ENCODE measurements at places on chromosomes 12 and 14.

DNA sequence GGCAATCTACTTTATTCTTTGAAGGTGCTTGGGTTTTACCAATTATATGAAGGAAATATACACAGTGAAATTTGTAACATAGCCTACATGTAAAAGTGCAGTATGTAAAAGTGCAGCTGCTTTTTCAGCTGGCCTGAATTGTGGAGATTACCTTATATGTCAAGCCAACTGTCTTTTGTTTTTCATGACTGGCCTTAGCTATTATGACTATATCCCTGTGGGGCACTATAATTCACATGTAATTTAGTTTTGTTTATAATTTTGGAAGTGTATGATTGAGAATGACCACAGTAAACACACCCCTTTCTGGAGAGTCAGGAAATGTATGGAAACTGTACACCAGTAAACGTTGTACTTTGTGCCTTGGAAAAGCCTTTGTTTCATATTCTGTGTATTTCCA is 435.0 kb upstream of the STXBP6 start:
- no peak for DNase-seq

DNA sequence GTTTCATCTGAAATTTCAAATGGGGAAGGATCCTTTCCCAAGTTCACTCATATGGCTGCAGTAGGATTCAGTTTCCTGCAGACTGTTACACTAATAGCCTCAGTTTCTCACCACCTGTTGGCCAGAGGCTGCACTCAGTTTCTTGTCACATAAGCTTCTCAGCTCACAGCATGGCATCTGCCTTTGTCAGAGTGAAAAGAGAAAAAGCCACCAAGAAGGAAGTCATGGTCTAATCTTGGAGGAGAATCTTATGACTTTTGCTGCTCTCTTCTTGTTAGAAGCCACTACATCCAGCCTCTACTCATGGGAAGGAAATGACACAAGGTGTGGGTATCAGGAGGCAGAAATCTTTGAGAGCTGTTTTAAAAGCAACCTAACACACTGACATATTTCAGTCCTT is 39.4 kb upstream of the BTG1 start:
- DNase-seq, result no peak

- peak; percentile 26 for DNase-seq
These were observed 36.9 kb downstream of the ZFC3H1 start for GRCh38 chr12:71626768-71627167.

GRCh38 chr14:38838049-38838978 is 264.7 kb downstream of the SEC23A start:
- no peak for DNase-seq

GRCh38 chr12:27988594-27989233 is 16.2 kb upstream of the PTHLH start:
- no peak for DNase-seq

DNA sequence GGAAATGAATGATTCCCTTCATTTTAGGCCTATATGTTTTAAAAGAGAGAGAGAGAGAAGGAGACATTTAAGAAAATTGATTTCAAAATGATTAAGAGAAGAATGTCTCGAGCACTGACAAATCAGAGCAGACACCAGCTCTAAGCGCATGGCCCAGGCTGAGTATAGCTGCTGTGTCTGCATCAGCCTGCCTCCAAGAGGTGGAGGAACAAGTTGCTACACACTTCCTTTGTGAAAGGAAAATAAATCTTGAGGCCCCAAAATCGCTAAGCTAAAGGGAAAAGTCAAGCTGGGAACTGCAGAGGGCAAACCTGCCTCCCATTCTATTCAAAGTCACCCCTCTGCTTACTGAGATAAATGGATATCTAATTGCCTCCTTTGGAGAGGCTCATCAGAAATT is 728.7 kb upstream of the TMEM132C start:
- no peak for DNase-seq

DNA sequence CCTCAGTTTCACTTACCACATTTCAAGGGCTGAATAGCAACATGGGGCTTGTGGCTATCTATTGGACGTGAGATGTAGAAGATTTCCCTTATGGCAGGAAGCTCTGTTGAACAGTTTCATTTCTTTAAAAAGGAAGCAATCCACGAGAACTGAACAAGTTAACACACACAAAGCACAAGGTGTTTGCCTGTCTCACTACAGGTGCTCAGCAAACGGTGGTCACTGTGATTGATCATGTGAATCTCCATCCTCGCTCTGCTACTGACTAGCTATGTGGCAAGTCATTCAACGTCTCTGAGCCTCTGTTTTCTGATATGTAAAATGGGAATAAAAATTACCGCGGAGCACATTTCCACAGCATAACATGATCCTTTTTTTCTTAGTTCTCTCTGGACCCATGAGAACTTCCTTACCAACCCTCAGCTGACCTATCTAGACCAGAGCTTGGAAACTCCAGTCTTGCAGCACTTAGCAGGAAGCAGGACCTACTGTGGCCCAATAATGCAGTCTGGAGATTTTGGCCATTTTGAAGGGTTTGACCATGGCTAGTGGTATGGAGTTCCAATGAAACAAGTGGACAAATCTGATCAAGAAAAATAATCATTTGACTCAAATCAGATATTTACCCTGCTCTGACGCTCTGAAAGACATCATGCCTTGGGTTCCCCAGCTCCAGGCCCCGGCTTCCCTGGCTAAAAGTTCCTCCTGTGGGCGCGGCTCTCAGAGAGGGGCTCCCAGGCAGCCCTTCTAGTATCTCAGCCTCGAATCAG is 278.8 kb downstream of the ZFP36L1 start:
- DNase-seq, result no peak

DNA sequence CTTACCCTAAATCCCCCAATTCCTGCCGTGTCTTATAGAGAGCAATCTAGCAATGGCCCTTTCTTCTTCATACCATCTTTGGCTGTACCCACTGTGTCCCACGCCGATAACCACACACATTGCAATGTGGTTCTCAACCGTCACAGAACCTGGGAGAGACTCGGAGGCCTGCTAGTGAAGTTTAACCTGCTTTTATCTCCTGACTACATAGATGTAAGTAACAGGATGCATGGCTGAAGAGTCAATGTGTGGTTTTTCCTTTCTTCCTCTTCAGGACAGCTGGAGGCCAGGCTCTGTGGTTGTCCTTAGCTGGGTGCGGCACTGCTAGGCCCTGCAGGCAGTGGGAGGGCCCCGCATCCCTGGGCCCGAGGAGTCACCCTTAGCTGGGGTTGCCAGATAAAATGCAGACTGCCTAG is 51.3 kb downstream of the ZNF664 start:
- DNase-seq, result no peak

GRCh38 chr14:51185754-51186153 is 54.3 kb upstream of the TMX1 start:
- DNase-seq, result no peak

DNA sequence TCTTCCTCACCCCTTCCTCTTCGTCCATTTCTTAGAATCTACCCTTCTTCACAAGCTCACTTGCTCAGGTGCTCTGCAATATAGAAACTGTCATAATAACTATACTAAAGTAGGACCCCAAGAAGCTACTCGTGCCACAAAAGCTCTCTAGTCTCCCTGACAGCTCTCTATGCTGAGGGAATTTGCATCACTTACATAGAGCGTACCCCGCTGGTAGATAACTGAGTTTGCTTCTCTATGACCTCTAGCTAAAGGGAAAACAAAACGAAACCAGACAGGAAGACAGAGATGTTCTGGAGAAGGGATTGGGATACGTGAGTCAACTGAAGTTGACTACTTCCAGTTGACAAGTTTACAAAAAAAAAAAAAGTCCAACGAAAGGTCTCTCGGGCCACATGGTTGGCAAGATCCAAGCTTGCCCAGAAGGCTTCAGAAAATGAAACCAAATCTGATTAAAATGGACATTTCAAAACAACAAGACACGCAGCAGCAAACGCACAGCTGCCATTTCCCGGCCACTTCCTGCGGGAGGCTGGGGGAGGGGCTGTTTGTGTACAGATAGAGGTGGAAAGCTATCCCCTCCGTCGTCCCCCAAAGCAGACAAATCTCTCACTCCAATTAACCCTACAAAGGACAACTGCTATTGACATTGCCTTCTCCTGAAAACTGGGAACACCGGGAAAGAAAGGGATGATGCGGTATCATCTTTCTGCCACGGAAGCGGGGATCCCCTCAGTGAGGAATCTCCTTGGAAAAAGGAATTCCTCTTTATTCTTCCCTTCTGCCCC is 1.3 kb downstream of the BAZ2A start:
- peak; percentile 64 for DNase-seq

- no peak for DNase-seq
These were observed 14.7 kb upstream of the TEAD4 start for GRCh38 chr12:2944401-2945047.

GRCh38 chr14:103731916-103732867 is 16.6 kb downstream of the ZFYVE21 start:
- DNase-seq, result no peak

DNA sequence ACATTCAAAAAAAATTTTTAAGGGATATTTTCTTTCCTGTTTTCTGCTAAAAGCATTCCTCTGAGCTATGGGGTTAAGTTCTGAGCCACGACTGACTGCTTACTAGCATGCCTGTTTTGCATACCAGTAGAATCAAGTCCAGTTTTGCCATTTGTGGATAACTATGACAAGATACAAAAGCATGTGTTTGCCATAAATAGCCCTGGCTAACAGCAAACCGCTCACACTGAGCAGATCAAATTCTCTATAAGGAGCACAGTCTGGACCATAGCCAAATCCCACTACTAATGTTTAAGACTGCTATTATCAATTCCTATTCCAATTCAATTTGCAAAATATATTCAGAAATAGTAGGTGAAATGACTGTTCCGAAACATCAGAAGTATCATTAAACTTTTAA is 3.2 kb downstream of the CFL2 start:
- DNase-seq, result peak; percentile 57

GRCh38 chr12:8664228-8664913 is 1.7 kb upstream of the MFAP5 start:
- peak; percentile 51 for DNase-seq

DNA sequence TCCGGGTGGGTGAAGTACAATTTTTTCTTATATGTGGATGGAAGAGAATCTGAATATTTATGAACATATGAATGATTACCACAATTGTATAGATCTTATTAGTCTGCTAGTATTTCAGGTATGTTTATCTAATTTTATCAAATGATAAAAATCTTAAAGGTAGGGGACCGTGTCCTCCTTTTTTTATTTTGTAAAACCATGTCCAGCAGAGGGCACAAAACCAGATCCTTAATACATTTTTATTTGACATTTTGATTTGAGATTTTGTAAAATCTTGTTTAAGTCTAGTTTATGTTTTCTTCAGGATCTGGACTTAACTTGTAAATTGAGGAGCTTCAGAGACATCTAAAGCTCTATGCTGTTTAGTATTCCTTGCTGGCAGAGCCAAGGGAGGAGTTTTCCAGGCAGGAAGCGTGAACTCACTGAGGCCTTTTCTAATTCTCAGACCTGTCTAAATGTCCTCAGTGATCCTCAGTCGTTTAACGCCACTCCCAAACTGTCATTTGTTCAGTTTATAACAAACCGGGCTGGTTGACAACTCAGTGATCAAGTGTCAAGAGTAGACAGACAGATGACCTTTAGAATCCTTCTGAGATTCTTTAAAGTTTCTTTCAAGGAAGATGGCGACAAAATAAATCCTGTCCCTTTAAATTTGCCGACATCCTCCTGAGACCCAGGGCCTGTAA is 263.9 kb downstream of the KTN1 start:
- DNase-seq, result no peak

DNA sequence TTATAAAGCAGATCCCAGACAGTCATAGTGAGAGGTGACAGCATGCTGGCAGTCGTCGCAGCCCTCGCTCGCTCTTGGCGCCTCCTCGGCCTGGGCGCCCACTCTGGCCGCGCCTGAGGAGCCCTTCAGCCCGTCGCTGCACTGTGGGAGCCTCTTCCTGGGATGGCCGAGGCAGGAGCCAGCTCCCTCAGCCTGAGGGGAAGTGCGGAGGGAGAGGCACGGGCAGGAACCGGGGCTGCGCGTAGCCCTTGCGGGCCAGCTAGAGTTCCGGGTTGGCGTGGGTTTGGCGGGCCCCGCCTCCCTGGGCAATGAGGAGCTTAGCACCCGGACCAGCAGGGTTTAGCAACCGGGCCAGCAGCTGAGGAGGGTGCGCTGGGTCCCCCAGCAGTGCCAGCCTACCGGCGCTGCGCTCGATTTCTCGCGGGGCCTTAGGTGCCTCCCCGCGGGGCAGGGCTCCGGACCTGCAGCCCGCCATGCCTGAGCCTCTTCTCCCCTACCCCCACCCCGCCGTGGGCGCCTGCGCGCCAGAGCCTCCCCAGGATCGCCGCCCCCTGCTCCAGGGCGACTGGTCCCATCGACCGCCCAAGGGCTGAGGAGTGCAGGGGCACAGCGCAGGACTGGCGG is 451.2 kb upstream of the DCN start:
- no peak for DNase-seq

DNA sequence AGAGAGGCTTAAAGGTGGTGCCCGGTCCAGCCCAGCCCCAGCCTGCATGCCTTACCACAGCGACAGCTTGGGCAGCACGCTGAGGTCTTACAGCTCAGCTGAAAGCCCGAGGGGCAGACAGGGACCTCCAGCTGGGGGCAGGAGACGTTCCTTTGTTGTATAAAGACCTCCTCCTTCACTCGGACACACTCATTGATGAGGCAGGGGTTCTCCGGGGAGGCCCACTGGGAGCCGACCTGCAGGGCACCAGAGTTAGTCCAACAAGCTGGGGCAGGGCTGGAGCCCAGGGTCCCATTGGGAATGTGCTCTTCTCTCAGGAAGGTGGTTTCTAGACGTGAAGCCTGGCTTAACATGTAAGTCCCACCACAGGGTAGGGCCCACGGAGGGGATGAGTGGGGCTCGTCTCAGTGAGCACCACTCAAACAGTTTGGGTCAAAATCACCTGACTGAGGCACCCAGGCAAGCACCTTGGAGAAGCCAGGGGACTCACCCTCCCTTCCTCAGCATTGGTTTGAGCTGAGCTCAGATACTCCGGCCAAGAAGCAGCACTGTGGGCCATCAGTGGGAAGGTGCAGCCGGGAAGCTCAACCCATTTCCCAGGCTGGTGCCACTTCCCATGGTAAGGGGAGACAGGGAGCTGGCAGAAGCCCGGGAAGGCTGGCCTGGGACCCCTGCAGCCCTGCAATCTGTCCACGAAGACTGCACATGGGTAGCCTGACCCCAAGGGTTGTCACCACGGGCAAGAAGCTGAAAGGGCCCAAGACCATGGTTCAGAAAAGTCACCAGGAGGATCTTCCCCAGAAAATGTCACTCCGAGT is 24.3 kb upstream of the ANO2 start:
- DNase-seq, result no peak

DNA sequence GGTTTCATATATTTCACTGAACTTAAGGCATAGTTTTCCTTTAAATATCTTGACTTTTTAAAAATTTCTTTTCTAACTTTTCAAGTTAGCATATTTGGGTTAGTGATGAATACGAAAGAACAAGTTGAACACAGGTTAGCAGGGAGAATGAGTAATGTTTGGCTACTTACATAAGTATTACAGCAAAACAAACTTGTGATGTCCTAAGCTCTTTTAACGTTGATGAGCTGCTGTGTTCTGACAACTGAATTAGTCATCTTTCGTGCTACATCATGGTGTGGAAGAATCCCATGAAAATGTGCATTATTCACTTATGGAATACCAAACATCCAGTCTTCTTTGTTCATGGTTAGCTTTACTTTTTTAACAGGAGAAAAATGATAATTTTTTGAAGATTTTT is 36.3 kb upstream of the PDZRN4 start:
- DNase-seq, result no peak

- no peak for DNase-seq
These were observed 92.0 kb downstream of the FBXL14 start for GRCh38 chr12:1502379-1502720.

- no peak for DNase-seq
These were observed 30.1 kb downstream of the TCHP start for GRCh38 chr12:109930028-109930800.

- no peak for DNase-seq
These were observed 96.9 kb downstream of the SLC15A4 start for GRCh38 chr12:128726886-128727285.
